ENCODE measurements at places on chromosomes 11 and 22.

- no peak for DNase-seq
Observed at GRCh38 chr11:26326793-26327400, 5.0 kb upstream of the ANO3 start.

DNA sequence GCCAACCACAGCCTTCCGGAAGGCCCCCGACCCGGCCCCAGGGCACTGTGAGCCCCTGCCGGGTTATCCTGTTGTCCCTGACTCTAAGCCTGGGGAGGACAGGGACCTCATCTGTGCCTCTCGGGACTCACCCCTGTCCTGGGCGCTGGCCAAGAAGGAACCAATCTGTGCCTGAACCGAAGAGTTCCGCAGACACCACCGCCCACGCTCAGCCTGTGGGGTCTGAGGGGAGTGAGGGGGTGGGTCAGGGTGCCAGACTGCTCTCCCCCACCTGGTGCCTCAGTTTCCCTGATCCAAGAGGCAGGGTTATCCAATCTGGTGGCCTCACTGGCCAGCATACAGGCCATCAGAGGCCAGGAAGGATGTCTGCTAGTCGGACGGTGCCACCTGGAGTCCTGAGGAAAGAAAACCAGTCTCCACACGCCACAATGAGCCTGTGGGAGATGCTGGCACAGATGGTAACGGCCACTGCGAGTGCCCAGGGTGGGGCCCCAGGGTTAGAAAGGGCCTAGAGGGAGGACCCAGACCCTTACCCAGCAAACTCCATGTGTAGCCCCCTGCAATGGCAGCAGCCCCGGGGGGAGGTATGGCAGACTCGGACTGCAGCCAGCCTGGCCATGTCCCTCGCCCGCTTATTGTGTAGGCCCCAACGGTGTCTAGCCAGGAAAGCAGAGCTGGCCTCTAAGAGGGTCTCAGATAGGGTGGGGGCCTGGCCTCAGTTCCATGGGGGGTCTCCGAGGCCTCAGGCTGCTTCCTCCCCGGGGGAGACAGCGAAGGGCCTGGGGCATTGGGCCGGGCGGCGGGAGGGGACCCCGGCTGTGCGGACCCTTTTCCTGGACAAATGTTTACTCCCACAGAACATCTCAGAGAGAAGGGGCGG lies 827 bp upstream of the TNNT3 start:
- DNase-seq = no peak

- no peak for DNase-seq
Observed at GRCh38 chr11:77201370-77201769, 73.3 kb downstream of the MYO7A start.

GRCh38 chr11:131912134-131912533 lies 541.7 kb downstream of the NTM start:
- no peak for DNase-seq

DNA sequence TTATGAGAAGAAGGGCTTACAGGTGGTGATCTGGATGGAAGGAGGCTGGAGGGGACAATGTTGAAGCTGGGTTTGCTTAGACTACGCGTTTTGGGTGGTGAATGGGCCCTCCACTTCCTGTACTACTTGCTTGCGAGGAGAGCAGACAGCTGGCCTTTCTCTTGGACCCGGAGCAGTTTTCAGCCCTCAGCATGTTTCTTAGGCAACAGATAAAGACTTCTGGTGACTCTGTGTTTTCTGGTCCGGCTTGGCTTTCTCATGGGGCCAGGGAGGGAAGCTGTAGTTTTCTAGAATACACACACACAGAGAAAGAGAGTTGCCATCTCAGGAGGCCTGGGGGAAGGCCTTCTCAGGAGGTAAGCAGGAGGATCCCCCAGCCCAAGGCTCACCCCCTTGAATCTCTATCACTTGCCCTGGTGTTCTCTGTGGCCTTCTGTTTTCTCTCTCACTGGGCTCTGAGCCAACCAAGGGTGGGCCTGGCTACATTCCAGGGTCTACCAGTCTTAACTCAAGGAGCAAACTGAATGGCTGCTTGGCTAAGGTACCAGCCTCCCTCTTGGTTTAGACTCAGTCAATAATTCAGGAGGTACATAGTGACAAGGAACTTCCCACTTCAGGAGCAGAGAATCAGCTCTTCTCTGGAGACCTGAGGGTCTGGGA lies 2.4 kb downstream of the CCS start:
- no peak for DNase-seq

DNA sequence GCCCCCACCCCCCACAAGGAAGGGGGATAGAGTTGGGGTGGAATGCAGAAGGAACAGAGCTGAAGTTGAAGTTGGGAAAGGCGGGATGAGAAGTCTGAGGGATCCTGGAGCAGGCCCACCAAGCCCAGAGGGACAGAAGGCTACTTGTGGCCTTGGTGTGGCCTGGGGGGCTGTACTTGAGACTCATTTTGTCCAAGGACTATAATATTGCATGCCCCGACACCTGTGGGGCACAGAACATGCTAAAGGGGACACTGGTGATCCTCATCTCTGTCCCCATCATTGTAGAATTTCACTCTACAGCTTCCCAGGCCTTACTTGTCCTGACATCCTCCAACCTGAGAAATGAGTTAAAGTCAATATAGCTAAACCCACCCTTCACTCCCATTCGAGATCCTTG lies 1.3 kb downstream of the ESAM start:
- no peak for DNase-seq
